ENCODE measurements at places on chromosomes 3 and 15. TPM values are rescaled to one million over a fixed set of nuclear protein-coding genes. Genes with fewer than 3 reads are reported as not detected.

Gene DIPK2A
- 21.7 TPM for total RNA-seq

Gene UBA5
- 48.6 TPM for total RNA-seq

Gene IL20RB
- 1.7 TPM for total RNA-seq

Gene SNTN
- total RNA-seq, result not detected

Gene TERC
- 17.4 TPM for total RNA-seq

Gene CORO2B
- not detected for total RNA-seq
